CD8-positive, alpha-beta T cell (primary cell): ENCODE measurements at places on chromosomes 11 and 22. TPM values are rescaled to one million over a fixed set of nuclear protein-coding genes. Genes with fewer than 3 reads are reported as not detected.

GRCh38 chr22:27802346-27803073 is 954 bp upstream of the MN1 start:
- DNase-seq, result no peak

The TRPC6 gene
- total RNA-seq, result not detected

DNA sequence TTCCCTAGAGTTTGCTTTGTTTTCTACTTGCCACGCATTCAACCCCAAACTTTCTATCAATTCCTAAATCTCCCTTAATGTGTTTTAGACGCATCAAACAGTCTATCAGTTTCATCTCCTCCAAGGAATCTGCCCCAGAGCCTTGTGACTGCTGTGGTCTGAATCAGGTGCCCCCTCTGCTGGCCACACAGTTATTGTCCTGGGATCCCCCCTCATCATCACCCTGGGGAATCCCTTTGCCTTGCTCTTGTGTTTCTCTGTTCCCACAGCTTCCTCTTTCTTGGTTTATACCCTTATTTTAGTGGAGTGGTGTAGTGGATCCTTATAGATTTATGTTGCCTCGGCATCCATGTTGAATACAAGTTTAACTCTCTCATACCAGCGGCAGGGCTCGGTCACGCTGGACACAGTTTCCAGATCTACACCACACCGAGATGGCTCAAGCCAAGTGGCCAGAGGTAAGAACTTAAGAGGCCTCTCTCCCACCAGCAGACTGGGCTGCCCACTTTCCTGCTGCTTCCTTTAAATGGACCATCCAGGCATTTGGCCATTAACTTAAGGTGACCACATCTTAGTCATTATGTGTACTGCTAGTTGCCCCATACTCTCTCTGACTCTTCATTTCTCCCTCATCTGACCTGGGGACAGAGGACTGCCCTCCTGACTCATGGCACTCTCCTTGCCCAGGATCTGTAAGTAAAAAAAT is 8.2 kb downstream of the UPB1 start:
- peak; percentile 66 for DNase-seq

DNA sequence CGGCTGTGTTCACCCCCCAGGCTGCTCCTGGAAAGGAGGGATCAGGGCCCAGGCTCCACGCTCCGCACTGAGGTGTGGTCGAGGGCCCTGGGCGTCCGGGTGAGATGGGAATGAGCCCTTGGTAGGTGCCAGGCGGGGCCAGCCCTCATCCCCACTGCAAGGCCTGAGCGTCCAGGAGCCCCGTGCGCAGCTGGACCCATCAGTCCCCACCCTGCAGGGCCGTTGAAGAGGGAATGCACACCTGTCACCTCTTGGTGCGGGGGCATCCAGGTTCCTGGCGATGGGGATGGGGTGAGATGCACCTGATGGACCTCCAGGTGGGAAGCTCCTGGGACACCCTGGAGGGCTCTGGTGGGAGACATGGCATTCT is 72.2 kb downstream of the KCNQ1 start:
- DNase-seq, result no peak

GRCh38 chr11:8329847-8330361 is 66.2 kb upstream of the LMO1 start:
- DNase-seq, result no peak

The SAC3D1 gene
- total RNA-seq, result 0.57 TPM

- DNase-seq, result no peak
Measured at GRCh38 chr11:86926975-86927374, 28.2 kb downstream of the FZD4 start.

GRCh38 chr22:24102366-24103200 is 78.7 kb upstream of the SUSD2 start:
- DNase-seq, result no peak

GRCh38 chr11:8090756-8091155 is 9.7 kb downstream of the TUB start:
- DNase-seq, result peak; percentile 20

The P2RX6 gene
- total RNA-seq, result 0.36 TPM

DNA sequence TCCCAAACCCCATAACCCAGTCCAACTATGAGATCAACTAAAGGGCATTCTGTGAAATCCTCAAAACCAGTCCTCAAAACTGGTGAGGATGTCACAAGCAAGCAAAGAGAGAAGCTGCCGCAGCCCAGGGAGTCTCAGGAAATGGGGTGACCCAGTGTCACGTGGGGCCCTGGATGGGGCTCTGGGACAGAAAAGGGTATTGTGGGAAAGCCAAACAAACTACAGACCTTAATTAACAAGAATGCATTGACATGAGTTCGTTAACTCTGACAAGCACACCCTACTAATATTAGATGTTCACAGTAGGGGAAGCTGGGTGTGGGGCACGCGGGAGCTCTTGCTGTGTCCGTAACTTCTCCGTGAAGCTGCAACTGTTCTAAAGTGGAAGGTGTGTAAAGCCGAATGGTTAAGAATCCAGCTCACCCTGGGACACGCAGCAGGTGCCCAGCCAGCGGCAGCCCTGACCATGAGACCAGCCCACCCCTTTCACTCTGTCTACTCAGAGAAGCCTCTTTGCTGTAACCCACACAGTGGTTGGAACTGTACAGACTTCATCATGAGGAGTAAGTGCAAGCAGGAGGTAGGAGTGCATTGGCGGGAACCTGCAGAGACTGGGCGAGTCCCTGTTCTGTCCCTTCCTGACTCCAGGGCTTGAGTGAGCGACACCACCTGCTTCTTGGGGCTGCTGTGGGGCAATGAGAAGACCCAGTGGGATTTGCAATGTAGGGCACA is 17.9 kb downstream of the LINC01488 start:
- DNase-seq, result no peak

The CSRP3 gene
- total RNA-seq, result not detected

The SYT9 gene
- not detected for total RNA-seq

The PTPRCAP gene
- 138 TPM for total RNA-seq

The MYO18B gene
- total RNA-seq, result 0.19 TPM

GRCh38 chr22:44645531-44645930 is 56.5 kb upstream of the PRR5 start:
- no peak for DNase-seq

- no peak for DNase-seq
Measured at GRCh38 chr22:25025491-25026400, 73.2 kb downstream of the KIAA1671 start.

GRCh38 chr11:72860010-72860409 is 45.8 kb downstream of the ATG16L2 start:
- no peak for DNase-seq

DNA sequence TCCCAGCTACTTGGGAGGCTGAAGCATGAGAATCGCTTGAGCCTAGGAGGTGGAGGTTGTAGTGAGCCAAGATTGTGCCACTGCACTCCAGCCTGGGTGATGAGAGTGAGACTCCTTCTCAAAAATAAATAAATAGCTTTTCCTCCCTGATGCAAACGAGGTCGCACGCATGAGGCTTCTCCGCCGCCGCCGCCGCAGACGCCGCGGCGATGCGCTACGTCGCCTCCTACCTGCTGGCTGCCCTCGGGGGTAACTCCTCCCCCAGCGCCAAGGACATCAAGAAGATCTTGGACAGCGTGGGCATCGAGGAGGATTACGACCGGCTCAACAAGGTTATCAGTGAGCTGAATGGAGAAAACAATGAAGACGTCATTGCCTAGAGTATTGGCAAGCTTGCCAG is 20.0 kb upstream of the RAB39A start:
- no peak for DNase-seq

- peak; percentile 44 for DNase-seq
Measured at GRCh38 chr22:31692186-31692886, 30.3 kb upstream of the PISD start.

DNA sequence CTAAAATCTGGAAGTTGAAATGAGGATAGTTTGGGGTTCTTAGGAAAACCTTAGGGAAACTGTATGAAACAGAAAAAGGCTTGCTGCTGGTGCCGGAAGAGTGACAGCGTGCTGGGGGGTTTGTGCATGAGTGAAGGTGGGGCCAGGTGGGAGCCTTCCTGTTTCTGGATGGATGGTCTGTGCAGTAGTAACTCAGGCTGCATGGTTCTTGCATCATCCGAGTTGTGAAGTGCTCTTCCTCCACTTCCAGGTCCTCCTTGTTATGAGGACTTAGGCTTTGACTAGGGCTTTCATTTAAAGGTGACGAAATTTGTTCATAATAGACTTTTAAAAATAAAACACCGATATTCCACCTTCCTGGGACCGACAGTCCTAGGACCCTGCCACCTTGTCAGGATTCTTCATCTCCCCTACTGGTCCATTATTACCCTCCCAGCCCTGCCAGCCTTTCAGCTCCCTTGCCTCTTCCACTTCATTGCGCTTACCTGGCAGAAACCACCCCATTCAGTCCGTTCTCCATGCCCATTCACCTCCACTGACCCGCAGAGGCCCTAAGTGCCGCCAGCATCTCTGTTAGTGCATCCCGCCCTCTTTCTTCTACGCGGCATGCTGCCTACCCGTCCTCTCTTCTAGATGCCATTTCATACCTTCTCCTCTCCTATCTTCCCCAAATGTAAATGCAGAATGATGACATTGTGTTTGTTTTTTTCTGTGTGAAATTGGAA is 47.3 kb downstream of the PPFIA1 start:
- DNase-seq, result no peak

The SULT4A1 gene
- total RNA-seq, result not detected

The KLHDC7B gene
- total RNA-seq, result 2.1 TPM

The CCT8L2 gene
- not detected for total RNA-seq

- no peak for DNase-seq
Measured at GRCh38 chr22:17954860-17955587, 69.3 kb downstream of the MICAL3 start.

- no peak for DNase-seq
Measured at GRCh38 chr11:108125096-108125495, 3.7 kb downstream of the ACAT1 start.

The SLC22A12 gene
- total RNA-seq, result not detected

DNA sequence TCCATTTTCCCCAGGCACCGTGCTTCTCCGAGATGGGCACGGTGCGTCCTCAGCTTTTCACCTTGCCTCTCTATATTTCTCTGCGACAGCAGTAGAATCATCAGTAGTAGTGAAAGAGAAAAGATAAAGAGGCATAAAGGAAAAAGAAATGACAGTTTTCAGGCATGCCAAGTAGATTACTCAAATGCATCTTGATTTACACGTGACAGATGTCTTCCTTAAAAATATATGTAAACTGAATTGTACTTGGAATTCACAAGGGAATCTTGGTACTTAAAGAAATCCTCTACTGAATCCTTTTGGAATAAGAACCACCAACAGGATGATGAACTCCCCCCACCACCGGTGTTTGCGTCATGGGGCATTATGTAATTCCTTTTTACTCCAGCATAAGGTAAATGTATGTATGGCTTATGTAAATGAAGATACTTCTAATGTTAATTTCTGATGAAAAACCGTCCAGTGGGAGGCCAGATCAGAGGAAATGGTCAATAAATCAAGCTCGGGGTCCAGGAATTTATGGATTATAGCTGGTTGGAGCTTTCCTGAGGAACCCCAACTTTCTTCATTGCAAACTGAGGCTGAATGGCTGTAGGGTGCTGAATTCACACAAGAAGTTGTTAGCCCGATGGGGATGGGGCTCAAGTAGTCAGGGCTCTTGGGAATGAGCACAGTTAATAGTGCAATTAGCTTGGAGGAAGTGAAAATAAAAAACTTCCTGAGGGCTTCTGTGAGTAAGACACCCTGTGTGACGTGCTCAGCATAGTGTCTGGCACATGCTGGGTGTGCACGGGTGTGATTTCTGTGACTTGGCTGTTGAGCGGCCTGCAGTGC is 630.4 kb downstream of the OPCML start:
- DNase-seq, result no peak

The PKDREJ gene
- not detected for total RNA-seq

DNA sequence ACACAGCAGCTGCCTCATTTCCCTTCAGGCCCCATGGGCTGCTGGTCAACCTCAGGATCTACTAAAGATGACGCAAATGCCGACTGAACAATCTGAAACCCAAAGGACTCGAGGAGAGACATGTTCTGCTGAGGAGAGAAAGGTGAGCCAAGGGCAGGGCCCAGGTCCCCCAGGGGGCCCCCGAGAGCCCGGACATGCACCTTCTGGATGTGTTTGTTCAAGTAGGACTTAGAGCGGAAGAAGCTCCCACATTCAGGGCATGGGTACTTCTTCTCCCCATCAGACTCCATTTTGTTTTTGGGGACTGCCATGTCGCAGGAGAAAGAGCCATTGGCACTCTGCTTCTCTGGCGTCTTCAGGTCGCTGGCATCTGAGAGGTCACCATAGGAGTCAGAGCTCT is 19.3 kb downstream of the PATZ1 start:
- no peak for DNase-seq

DNA sequence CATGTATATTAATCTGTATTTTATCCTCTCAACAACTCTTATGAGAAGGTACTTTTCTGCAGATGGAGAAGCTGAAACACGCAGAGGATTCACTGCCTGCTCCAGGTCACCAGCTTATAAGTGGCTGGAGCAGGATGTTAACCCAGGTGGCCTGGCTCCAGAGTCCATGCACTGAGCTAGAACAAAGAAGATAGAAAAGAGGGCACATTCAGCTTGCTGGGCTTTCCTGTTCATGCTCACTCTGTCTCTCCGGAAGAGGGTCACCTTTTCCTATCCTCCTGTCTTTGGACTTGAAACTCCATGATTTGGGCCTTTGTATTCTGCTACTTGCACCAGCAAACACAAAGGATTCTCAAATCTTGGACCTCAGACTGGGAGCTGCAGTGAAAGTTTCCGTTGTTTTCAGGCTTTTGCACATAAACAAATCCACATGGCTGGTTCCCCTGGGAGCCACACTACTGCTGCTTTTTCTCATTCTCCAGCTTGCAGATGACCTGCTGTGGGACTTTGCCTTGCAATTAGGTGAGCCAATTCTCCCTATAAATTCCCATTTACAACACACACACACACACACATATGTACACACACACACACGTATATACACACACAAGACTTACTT is 117.3 kb upstream of the GRK3 start:
- no peak for DNase-seq

The UNC93B1 gene
- 15.6 TPM for total RNA-seq

DNA sequence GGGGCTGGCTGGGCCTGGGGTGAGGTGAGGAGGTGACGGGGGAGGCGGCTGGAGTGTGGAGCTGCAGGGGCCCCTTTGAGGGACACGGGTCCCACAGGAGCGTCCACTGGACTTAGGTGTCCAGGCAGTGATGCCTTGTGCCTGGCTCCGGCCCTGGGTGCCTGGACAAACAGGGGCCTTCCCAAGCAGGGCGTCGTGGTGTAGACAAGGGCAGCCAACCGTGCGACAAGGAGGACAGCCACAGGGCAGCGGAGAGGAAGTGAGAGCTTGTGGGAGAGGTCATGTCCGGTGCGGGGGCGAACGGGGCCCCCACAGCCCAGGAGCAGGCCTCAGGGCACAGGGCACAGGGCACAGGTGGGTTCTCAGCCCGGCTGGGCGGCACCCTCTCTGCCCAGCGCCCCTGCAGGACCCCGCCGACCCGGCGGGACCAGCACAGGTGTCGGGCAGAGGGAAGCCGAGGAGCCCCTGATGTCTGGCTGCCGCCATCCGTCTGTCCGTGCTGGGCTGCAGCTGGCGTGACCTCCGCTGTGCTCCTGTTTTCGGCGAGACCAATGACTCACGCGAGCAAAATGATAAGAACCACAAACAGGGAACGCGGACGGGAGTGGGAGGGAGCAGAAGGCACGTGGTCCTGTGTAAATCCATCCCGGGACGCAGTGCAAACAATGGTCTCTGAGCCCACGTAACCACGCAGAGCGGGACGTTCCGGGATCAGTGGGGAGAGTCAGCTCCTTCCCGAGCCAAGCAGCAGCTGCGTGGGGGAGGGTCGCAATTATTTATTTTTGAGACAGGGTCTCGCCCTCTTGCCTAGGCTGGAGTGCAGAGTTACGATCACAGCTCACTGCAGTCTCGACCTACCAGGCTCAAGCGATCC is 49.1 kb upstream of the A4GALT start:
- no peak for DNase-seq

The DNAJC4 gene
- 33.2 TPM for total RNA-seq
